Right atrium auricular region (tissue), 2 donors: ENCODE measurements at places on chromosomes 2 and 18. TPM values are rescaled to one million over a fixed set of nuclear protein-coding genes. Genes with fewer than 3 reads are reported as not detected.

The CYRIA gene
- 1.7 TPM for total RNA-seq

The RNF103 gene
- 45.3 TPM for total RNA-seq

The CERKL gene
- not detected for total RNA-seq

The CHN1 gene
- total RNA-seq, result 9.3 TPM

GRCh38 chr18:3499501-3499900, 49.5 kb downstream of the TGIF1 start:
- no peaks in the 10 kb centered on the region for H3K27me3 ChIP-seq
- H3K36me3 ChIP-seq, result no peaks in the 10 kb centered on the region
- no peak overlapping the region for H3K27ac ChIP-seq
- peak overlapping the region; percentile 48 for H3K4me3 ChIP-seq
- no peak for DNase-seq

GRCh38 chr18:46296656-46297055, 192.5 kb downstream of the HAUS1 start:
- no peaks in the 10 kb centered on the region for H3K4me1 ChIP-seq
- DNase-seq, result no peak
- H3K36me3 ChIP-seq, result no peaks in the 10 kb centered on the region
- H3K27me3 ChIP-seq, result no peaks in the 10 kb centered on the region
- H3K4me3 ChIP-seq, result no peak overlapping the region

The COPS8 gene
- 162 TPM for total RNA-seq

The PAPOLG gene
- 9.4 TPM for total RNA-seq

The DNER gene
- total RNA-seq, result 17.6 TPM

The FBLN7 gene
- total RNA-seq, result 3.5 TPM

DNA sequence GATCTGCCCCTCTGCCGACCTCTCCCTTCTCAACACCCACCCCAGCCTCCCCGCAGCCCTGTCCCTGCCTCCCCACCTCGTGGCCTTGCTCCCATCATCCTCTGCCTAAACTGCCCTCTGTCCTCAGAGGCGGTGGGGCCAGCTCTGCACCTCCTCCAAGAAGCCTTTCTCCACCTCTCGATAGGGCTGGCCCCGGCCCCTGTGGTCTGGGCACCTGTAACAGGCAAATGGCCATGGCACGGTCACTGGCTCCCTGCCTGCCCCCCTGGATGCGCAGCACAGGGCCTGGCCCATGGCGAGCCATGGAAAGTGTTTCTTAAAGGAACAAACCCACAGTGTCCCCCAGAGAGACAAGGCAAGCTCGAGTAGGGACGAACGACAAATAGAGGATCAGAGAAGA, 42.0 kb downstream of the MYO7B start:
- H3K36me3 ChIP-seq, result no peaks in the 10 kb centered on the region
- no peak overlapping the region for H3K27ac ChIP-seq
- H3K27me3 ChIP-seq, result no peaks in the 10 kb centered on the region

- H3K4me1 ChIP-seq, result peaks cover 28% of the 10 kb centered on the region
- H3K27me3 ChIP-seq, result no peaks in the 10 kb centered on the region
- no peak overlapping the region for H3K4me3 ChIP-seq
- no peak for DNase-seq
- H3K27ac ChIP-seq, result peak overlapping the region; percentile 12
Observed at GRCh38 chr2:230441227-230441897, 25.4 kb downstream of the SP100 start.

The SNRPD1 gene
- 3.2 TPM for total RNA-seq

GRCh38 chr2:48332286-48332685, 197.7 kb upstream of the STON1 start:
- DNase-seq, result no peak
- no peaks in the 10 kb centered on the region for H3K36me3 ChIP-seq
- H3K4me1 ChIP-seq, result peaks cover 19% of the 10 kb centered on the region
- H3K27me3 ChIP-seq, result no peaks in the 10 kb centered on the region
- H3K27ac ChIP-seq, result no peak overlapping the region
- no peak overlapping the region for H3K4me3 ChIP-seq

GRCh38 chr18:44687421-44687820, 6.7 kb downstream of the SETBP1 start:
- no peaks in the 10 kb centered on the region for H3K27me3 ChIP-seq
- no peak overlapping the region for H3K27ac ChIP-seq
- H3K4me3 ChIP-seq, result no peak overlapping the region
- H3K36me3 ChIP-seq, result no peaks in the 10 kb centered on the region
- no peaks in the 10 kb centered on the region for H3K4me1 ChIP-seq

GRCh38 chr2:144514616-144515091, 5.3 kb downstream of the ZEB2 start:
- no peak for DNase-seq
- H3K4me1 ChIP-seq, result peaks cover 38% of the 10 kb centered on the region
- H3K27ac ChIP-seq, result peak overlapping the region; percentile 99

GRCh38 chr18:75530566-75531211, 103.2 kb upstream of the SMIM21 start:
- DNase-seq, result peak; percentile 76
- no peaks in the 10 kb centered on the region for H3K4me1 ChIP-seq
- H3K27ac ChIP-seq, result peak overlapping the region; percentile 7

The C2orf78 gene
- not detected for total RNA-seq

DNA sequence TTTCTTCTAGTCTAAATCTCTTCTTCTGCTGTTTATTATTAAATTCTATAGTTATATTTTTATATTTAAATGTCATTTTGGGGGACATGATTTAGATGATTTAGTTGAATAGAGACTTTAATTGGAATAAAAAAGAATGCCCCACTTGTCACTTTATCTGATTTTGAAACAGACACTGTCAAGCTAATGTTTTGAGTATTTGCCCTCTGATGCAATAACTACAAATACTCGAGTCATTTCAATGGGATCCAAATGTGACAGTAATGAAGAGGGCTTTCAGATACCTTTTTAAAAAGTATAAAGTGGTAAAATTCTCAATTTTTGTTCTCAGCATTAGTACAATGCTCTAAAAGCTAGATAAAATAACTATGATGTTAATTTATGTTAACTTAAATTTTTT, 257.3 kb upstream of the SESTD1 start:
- no peaks in the 10 kb centered on the region for H3K4me1 ChIP-seq
- no peak for DNase-seq
- H3K36me3 ChIP-seq, result no peaks in the 10 kb centered on the region
- H3K27ac ChIP-seq, result no peak overlapping the region
- no peak overlapping the region for H3K4me3 ChIP-seq

DNA sequence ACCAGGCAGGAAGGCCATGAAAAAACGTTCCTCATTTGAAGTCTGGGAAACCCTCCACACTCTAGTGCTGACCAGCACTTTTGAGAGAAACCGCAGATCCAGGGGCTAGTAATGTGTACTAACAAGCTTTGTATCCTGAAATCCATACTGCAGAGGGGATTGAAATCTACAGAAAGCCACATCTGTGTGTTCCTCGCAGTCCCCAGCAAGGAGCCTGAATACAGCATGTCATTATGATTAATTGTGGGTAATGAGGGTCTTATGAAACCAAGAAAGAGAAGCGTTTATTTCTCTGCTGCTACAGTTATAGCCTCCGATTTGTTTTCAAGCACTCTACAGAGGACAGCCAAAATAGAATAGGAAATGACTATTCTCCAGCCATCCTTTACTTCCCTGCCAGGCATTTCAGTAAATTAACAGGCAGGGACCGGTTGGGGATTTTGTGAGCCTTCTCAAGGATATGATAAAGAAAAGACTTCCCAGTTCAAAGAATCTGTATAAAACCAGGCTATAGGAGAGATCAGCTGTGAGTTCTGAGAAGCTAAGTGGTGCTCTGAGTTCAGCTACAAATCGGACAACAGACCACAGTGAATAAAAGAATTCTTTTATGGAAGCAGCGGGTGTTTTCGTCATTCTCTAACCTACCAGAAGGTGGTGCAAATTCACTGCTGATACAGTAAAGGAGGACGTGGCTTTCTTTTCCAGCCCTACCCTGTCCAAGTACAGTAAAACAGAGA, 133.4 kb downstream of the INSIG2 start:
- H3K27ac ChIP-seq, result no peak overlapping the region
- no peaks in the 10 kb centered on the region for H3K4me1 ChIP-seq
- H3K27me3 ChIP-seq, result peaks cover 33% of the 10 kb centered on the region
- H3K36me3 ChIP-seq, result no peaks in the 10 kb centered on the region
- H3K4me3 ChIP-seq, result no peak overlapping the region

DNA sequence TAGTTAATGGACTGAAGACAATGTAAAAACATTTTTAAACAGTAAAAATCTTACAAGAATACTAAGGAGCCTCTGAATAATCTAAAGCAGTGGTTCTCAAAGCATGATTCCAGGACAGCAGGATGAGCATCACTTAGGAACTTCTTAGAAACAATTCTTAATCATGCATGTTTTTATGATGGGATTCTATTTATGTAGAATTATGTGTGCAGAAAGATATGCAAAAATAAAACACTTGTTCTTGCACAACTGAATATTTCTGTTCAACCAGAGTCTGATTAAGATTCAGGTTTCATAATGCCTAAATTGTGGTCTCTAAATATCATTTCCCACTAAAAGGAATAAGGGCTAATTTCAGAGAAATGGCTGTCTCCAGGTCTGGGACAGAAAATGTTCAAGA, 69.2 kb upstream of the MTIF2 start:
- no peaks in the 10 kb centered on the region for H3K4me1 ChIP-seq
- no peak for DNase-seq
- no peak overlapping the region for H3K27ac ChIP-seq
- no peaks in the 10 kb centered on the region for H3K27me3 ChIP-seq
- H3K4me3 ChIP-seq, result no peak overlapping the region

DNA sequence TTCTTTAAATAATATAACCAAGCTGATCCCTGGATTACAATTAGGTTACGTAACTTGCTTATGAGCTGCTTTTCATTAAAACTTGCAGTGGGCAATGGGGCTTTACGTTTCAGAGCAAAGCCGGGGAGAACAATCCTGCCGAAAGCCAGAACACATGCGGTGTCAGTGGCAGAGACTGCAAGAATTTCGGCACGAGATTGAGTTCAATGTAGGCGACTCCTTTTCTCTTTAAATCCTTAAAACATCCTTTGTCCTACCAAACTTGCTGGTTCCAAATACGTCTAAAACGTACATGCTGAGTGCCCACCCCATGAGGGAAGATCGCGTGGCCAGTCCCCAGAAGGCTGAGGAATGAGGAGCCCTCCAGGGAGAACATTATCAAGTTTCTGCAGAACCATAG, 36.8 kb upstream of the NCOA1 start:
- no peak for DNase-seq
- no peak overlapping the region for H3K4me3 ChIP-seq
- H3K27me3 ChIP-seq, result no peaks in the 10 kb centered on the region

GRCh38 chr2:26284132-26284531, 39.4 kb downstream of the HADHB start:
- H3K27ac ChIP-seq, result no peak overlapping the region
- no peaks in the 10 kb centered on the region for H3K27me3 ChIP-seq
- DNase-seq, result no peak
- no peak overlapping the region for H3K4me3 ChIP-seq
- peaks cover 95% of the 10 kb centered on the region for H3K36me3 ChIP-seq
- H3K4me1 ChIP-seq, result no peaks in the 10 kb centered on the region

GRCh38 chr2:178280244-178280852, 86.0 kb downstream of the OSBPL6 start:
- H3K4me1 ChIP-seq, result no peaks in the 10 kb centered on the region
- H3K27ac ChIP-seq, result no peak overlapping the region
- H3K36me3 ChIP-seq, result no peaks in the 10 kb centered on the region
- H3K4me3 ChIP-seq, result no peak overlapping the region
- H3K27me3 ChIP-seq, result no peaks in the 10 kb centered on the region

- H3K36me3 ChIP-seq, result no peaks in the 10 kb centered on the region
- DNase-seq, result no peak
- no peaks in the 10 kb centered on the region for H3K4me1 ChIP-seq
- H3K27me3 ChIP-seq, result no peaks in the 10 kb centered on the region
- H3K27ac ChIP-seq, result no peak overlapping the region
- no peak overlapping the region for H3K4me3 ChIP-seq
Observed at GRCh38 chr18:56955490-56955889, 191.4 kb upstream of the BOD1L2 start.

The SAG gene
- 2.9 TPM for total RNA-seq

GRCh38 chr2:226352941-226353560, 446.6 kb downstream of the IRS1 start:
- no peak overlapping the region for H3K27ac ChIP-seq
- no peak overlapping the region for H3K4me3 ChIP-seq
- H3K36me3 ChIP-seq, result no peaks in the 10 kb centered on the region
- no peaks in the 10 kb centered on the region for H3K27me3 ChIP-seq
- no peaks in the 10 kb centered on the region for H3K4me1 ChIP-seq

GRCh38 chr2:212905640-212906201, 245.7 kb downstream of the IKZF2 start:
- H3K4me3 ChIP-seq, result no peak overlapping the region
- H3K4me1 ChIP-seq, result no peaks in the 10 kb centered on the region
- H3K27me3 ChIP-seq, result no peaks in the 10 kb centered on the region
- no peak overlapping the region for H3K27ac ChIP-seq

The IL36G gene
- total RNA-seq, result not detected

DNA sequence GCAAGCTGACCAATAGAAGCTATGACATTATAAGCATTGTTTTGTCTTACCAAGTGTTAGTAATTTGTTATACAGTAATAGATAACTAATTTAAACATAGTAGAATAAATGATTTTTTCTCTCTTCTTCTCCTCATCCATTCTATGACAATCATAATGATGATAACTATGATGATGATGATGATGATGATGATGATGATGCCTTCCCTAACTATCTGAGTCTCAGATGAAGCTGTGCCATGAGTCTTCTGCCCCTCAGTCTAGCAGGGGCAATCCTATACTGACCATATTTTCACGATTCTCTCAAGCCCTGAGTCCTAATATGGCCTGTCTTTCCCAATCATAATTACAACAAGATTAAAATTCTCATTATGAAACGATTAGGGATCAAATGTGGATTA, 1369.0 kb downstream of the LRP1B start:
- H3K4me1 ChIP-seq, result no peaks in the 10 kb centered on the region
- no peak for DNase-seq
- H3K27me3 ChIP-seq, result no peaks in the 10 kb centered on the region
- no peak overlapping the region for H3K27ac ChIP-seq
- H3K36me3 ChIP-seq, result no peaks in the 10 kb centered on the region
- no peak overlapping the region for H3K4me3 ChIP-seq

The FRZB gene
- total RNA-seq, result 1.8 TPM

- no peak overlapping the region for H3K4me3 ChIP-seq
- H3K27ac ChIP-seq, result no peak overlapping the region
- DNase-seq, result no peak
- H3K4me1 ChIP-seq, result no peaks in the 10 kb centered on the region
- H3K36me3 ChIP-seq, result peaks cover 72% of the 10 kb centered on the region
- no peaks in the 10 kb centered on the region for H3K27me3 ChIP-seq
Observed at GRCh38 chr2:28779001-28779400, 27.4 kb downstream of the PPP1CB start.

DNA sequence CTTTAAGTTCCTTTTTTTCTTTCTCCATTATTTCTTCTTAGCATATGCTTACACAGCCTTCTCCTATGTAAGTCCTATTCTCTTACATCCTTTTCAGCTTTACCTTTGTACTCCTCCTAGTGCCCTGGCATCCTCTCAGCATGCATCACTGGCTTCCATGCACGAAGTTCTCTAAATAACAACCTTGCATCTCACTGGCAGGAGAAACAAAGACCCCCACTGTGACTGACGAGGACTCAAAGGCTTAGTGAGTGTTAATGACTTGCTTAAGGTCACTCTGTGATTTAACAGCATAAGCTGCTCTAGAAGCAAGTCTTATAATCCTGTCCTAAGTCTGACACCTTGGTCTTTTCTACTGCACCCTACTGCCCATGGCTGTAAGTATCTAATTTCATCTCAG, 1236.0 kb upstream of the CELF4 start:
- H3K27me3 ChIP-seq, result no peaks in the 10 kb centered on the region
- H3K27ac ChIP-seq, result no peak overlapping the region
- DNase-seq, result no peak
- H3K36me3 ChIP-seq, result no peaks in the 10 kb centered on the region
- H3K4me1 ChIP-seq, result no peaks in the 10 kb centered on the region
